ENCODE measurements at places on chromosomes 1 and 21.

DNA sequence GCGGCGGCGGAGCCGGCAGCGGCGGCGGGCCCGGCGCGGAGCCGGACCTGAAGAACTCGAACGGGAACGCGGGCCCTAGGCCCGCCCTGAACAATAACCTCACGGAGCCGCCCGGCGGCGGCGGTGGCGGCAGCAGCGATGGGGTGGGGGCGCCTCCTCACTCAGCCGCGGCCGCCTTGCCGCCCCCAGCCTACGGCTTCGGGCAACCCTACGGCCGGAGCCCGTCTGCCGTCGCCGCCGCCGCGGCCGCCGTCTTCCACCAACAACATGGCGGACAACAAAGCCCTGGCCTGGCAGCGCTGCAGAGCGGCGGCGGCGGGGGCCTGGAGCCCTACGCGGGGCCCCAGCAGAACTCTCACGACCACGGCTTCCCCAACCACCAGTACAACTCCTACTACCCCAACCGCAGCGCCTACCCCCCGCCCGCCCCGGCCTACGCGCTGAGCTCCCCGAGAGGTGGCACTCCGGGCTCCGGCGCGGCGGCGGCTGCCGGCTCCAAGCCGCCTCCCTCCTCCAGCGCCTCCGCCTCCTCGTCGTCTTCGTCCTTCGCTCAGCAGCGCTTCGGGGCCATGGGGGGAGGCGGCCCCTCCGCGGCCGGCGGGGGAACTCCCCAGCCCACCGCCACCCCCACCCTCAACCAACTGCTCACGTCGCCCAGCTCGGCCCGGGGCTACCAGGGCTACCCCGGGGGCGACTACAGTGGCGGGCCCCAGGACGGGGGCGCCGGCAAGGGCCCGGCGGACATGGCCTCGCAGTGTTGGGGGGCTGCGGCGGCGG, 1.0 kb downstream of the ARID1A start:
- no peak for DNase-seq

DNA sequence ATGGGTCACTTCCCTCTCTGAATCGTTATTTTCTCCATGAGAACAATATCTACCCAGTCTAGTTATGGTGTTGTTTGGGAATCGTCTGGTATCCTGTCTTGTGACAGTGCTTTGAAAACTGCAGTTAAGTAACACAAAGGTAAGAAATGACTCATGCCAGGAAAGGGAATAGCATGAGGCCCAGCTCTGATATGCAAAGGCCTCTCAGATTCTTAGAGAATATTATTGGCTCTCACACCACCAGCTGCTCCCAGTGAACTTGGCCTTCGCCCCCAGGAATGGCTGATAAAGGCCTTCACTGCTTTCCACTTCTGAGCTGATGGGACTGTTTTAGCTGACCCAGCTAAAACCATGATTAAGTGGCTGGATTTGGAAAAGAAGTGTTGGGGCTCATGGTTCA, 27.1 kb downstream of the NEK2 start:
- no peak for DNase-seq

DNA sequence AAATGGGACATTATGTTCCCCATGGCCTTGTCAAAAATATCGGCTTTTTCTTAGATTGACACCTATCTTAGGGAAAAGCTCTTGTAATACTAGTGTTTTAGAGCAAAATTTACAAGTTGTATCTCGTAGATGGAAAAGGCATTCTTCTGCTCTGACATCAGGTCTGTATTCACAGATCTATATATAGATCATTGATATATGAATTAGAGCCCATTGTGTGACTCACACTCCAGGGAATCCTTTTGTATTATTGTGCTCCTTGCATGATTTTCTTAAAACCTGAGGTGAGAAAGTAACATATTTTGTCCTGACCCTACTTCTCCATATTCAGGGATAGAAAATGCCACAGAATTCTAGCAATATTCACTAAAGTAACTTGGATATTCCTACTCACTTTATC, 1160.8 kb upstream of the B3GALT2 start:
- DNase-seq: no peak

- DNase-seq: no peak
Observed at GRCh38 chr1:86084998-86085397, 71.6 kb downstream of the COL24A1 start.

GRCh38 chr1:85195703-85196102, 5.1 kb downstream of the SYDE2 start:
- no peak for DNase-seq

DNA sequence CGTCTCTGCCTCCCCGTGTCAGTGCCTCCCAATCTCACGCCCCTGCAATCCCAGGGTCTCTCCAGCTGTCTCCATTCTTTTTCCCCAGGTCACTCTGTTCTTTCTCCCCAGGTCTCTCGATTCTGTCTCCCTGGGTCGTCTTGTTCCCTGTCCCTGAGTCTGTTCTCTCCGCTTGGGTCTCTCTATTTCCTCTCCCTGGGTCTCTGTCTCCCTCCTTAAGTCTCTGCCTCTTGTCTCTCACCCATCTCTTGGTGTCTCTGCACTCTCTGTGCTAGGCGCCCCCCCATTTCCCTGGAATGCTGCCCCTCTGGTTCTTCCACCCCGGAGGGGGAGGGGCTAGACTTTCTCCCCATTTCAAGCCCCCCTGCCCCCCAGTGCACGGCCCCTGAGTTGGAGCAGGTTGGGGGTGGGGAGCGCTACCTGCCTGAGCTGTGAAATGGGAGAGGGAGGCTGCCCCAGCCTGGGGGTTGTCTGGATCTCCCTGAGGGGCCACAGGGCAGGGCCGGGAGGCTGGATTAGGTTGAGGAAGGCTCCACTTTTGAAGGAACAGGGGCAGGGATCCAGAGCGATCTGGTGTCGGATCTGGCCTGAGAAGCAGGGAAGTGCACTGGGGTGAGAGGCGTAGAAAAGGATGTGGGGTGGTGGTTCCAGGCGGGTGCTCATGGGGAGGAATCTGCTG, 1.4 kb downstream of the PTPRF start:
- no peak for DNase-seq

DNA sequence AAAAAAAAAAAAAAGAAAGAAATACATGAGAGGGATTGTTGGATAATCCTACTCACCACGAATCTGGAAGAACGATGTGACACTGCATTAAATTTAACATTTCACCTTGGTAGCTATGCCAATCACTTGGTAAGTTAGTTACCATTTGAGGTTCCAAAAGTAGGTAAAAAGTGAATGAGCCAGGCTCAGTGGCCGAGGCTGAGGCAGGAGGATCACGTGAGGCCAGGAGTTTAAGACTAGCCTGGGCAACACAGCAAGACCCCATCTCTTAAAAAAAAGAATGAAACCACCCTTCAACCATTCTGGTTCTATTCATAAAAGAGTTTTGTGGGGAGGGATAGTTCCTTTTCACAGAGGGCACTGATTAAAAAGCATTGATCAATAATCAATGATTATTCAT, 133.6 kb downstream of the ADSS2 start:
- no peak for DNase-seq

DNA sequence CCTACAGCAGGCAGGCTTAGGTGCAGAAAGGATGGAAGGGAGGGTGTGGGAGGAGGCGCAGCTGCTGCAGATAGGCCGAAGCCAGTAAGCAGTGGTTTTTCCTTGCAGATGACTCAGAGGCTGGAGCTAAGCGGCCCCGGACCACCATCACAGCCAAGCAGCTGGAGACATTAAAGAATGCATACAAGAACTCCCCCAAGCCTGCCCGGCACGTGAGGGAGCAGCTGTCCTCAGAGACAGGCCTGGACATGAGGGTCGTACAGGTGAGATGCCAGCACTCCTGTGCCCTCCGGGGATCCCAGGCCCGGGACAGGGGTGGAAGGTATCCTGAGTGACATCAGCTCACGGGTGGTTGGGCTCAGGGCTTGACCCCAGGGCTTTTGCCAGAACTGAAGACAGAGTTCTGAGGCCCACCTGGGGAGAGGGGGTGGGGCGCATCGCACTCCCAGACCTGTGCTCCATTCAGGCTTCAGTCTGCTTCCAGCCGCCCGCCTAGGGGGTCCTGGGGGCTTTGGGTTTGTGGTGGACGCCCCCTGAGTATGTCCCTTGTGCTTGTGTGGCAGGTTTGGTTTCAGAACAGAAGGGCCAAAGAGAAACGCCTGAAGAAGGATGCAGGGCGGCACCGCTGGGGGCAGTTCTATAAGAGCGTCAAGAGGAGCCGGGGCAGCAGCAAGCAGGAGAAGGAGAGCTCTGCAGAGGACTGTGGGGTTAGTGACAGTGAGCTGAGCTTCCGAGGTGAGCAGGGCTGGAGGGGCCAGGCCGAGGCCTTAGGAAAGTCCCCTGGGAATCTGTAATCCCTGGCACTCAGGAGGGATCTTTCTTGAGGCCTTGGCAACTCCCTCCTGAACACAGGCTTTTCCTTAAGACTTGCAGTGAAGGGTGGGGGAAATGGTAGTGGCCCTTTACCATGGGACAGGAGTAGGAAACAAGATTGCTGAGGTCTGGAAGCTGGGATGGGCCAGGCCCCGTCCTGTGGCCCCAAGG, 41.5 kb downstream of the LHX4 start:
- DNase-seq: no peak

DNA sequence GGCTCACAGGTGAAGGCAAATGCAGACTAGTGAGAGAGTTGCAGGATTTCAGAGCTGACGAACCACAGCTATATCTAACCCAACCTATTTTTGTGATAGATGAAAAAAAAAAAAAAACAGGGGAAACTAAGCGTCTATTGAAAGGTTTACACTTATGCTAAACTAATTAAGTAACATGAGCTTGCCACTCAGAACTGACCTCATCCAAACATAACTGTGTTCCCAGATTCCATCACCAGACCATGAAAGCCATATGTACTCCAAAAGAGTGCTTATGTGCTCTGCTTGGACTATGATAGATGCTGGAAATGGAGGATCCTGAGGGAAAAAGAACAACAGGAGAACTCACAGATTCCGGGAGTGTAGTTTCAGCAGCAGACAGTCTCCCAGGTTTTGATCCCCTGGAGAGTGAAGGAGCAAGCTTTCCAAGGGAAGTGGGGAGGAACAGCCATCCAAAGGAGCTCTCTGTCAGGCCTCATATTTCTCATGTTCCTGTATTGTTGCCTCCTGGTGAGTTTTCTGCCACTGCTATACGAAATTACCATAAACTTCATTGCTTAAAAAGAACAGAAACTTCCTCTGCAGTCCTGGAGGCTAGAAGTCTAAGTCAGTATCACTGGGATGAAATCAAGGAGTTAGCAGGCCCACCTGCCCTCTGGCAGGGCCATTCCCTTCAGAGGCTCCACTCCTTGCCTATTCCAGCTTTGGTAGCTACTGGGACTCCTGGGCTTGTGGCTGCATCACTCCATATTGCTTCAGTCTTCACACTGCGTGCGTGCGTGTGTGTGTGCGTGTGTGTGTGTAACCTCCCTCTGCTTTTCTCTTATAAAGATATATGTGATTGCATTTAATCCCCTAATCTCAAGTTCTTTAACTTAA, 38.1 kb downstream of the NIBAN1 start:
- no peak for DNase-seq

GRCh38 chr1:57195436-57195941, 228.4 kb downstream of the DAB1 start:
- DNase-seq: no peak

DNA sequence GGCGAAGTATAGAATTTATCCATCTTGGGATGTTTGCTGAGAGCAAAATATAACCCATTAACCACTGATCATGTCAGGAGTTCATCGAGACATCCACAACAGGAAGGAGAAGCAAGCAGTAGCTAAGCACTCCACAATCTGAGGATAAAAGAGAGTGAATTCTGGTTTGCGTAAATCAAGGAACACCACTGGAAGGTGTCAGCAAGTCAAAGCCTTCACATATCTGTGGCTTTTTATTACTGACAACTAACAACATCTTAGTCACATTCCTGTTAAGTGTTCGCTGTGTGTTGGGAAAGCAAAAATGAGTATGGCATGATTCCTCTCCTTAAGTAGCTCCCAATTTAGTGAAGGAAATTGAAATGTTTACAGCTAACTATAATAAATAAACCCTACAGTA, 44.5 kb upstream of the DARS2 start:
- DNase-seq: no peak

DNA sequence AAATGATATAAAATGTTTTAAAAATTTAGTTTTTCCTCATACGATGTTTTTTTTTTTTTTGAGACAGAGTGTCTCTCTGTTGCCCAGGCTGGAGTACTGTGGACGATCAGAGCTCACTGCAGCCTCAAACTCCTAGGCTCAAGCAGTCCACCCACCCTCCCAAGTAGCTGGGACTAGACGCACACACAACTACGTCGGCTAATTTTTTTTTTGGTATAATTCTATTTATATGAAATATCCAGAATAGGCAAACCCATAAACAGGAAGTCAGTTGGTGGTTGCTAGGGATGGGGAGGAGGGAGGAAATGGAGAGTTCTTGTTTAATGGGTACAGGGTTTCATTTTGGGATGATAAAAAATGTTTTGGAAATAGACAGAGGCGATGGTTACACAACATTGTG, 56.5 kb downstream of the WARS2 start:
- DNase-seq: no peak

DNA sequence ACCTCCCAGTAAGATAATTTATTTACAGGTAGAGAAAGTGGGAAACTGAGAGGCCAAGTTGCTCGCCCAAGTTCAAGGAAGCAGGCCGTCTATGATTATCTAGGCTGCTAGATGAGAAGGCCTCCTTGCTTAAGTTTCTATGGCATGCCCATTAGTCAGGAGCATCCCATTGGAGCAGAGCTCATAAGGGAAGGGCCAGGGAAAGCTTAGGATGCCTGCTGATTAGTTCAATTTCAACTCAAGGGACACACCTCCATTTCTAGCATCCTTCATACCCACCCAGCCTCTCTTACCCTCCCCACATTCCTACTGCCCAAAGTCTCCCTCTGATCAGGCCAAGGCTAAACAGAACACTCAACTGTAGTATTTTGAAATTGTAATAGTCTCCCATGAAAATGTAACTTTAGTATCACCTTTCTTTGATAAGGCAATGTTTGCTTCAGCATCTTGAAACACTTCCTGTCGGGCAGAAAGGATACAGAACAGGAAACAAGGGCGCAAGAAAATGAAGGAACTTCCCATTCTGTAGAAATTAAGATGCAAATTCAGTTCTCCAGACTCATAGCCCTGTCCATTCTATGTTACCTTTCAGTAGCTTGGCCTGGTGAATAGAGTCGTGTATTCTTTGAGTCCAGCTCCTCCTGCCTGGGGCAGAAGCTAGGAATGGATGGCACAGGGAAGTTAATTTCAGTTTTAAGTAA, 46.3 kb upstream of the TARBP1 start:
- DNase-seq: no peak
